ENCODE measurements at places on chromosomes 4 and X.

DNA sequence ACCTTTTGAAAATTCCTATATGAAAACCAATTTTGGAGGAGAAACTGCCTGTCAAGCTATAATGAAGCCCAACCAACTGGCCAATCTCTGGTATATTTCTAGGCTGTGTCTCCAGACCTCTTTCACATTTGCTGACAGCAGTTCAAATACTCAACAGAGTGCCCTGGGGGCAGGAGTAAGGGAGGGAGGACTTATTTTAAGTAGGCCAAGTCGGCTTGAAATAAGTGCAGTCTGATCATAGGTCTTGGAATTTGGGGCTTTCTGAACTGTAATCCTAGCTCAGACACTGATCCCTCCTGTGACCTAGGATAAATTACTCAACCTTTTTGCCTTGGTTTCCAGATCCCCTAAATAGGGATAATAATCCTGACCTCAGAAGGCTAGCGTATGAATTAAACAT is 59.4 kb upstream of the SLC7A11 start:
- DNase-seq = no peak

GRCh38 chrX:55907968-55908607 is 190.5 kb downstream of the RRAGB start:
- peak; percentile 21 for DNase-seq

- DNase-seq = no peak
These were observed 31.1 kb upstream of the LEF1 start for GRCh38 chr4:108199881-108200280.

DNA sequence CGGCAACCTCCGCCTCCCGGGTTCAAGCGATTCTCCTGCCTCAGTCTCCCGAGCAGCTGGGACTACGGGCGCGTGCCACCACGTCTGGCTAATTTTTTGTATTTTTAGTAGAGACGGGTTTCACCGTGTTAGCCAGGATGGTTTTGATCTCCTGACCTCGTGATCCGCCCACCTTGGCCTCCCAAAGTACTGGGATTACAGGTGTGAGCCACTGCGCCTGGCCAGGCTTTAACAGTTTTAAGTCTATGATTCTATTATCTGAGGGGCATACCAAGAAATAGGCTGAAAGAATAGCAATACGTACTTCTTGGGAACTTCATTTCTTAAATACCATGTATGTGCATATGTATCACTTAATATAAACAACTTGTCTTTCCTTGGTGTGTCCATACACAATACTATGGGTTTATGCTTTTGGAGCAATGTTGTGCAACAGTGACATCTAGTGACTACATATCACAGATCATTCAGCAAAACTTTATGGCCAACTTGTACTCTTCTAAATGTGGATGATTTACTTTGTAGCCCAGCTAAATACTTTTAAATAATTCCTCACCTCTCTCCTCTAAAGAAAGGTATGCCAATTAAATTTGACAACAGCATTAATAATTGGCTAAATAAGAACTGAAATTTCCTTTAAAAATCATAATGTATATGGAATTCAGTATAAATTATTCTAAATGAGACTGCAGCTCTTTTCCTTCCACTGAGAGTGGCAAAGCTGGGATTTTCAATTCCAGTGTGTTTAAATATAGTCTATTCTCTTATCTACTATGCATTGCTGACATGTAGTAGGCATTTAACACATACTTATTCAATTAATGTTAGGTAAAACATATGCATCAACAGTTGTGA is 10.4 kb downstream of the SLC9B1 start:
- DNase-seq = no peak

GRCh38 chrX:108299101-108299591 is 139.1 kb downstream of the COL4A6 start:
- no peak for DNase-seq

- no peak for DNase-seq
These were observed 39.0 kb downstream of the FRMD7 start for GRCh38 chrX:132088864-132089263.

GRCh38 chrX:109742722-109743121 is 9.7 kb upstream of the ACSL4 start:
- DNase-seq = no peak

- no peak for DNase-seq
These were observed 155.8 kb downstream of the ARAP2 start for GRCh38 chr4:36088542-36088941.

All from stimulated activated CD8-positive, alpha-beta memory T cell treated with anti-CD3 and anti-CD28 coated beads, Interleukin-2, amount 100 ng/mL, for 48 hours (primary cell).